ENCODE measurements at places on chromosomes 5 and 9.

DNA sequence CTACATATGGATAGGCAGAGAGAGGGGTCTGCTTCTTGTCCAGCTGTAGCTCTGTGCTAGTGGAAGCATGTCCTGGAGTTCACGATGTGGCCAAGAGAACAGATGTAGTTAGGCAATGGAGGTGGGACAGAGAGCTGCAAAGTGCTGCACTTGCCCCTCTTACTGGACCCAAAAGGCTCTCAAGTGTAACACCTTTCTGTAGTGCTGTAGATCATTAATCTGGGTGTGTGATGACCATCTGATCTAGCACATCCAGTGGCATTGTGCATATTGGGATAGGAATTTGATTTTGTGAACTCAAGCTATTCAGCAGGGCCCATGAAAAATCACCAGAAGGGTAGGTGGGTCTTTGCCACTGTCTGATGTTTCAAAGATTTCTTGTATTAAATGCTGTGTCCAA, 151.4 kb downstream of the KDM4C start:
- no peak for DNase-seq

DNA sequence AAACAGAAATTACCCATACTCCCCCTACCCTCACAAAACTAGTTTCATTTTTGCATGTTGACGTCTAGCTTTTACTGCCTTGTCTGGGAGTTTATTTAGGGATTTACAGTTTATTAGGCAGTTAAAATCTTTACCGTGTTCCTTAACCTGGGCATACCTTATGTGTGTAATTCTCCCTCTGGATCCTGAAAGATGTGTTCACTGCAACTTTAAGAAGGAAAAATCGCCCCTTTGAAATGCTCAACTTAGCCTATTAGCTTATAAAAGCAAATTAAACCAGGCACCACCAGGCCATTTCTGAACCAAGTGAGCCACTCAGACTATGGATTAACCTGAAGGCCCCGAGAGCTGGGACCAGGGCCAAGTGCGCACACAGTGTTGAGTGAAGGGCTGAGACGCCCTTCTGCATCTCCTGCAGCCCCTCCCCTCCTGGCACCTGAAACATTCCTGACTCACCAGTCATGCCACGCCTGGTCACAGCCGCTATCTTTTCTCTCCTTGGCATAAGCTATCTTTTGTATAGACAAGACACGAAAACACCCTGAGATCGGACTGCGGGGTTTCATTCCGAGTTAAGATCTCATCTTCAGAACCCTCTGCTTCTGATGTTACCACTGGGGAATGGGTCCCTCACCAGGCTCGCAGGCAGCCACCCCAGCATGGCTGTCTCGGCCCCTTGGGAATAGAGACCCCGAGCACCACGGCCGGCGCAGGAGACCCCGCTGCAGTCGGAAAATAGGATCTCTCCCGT, 111.9 kb downstream of the ROR2 start:
- no peak for DNase-seq

DNA sequence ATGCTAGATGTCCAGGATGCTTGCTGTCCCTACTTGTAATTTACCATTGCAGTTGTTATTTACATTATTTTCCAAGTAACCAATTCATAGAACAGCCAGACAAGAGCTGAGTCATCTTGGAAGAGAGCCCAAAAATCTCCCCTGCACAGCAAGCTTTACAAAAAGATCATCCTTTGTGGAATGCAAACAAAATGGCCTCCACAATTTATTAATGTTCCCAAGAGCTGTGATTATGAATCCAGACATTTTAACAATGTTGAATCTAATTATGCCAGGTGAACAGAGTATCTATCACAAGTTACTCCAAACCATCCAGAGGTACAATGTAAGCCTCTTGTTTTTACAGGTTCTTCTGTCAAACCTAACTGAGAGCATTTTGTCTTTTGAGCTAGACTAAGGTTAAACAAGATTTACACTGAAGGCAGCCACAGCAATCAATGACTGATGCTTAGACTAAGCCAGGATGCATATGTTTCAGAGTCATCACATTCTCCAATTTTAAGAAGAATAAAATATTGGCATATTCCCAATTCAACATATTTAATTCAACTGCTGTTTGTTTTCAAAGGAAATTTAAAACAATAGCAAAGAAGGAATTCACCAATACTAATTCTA, 95.3 kb upstream of the SLC12A2 start:
- DNase-seq: peak; percentile 81

DNA sequence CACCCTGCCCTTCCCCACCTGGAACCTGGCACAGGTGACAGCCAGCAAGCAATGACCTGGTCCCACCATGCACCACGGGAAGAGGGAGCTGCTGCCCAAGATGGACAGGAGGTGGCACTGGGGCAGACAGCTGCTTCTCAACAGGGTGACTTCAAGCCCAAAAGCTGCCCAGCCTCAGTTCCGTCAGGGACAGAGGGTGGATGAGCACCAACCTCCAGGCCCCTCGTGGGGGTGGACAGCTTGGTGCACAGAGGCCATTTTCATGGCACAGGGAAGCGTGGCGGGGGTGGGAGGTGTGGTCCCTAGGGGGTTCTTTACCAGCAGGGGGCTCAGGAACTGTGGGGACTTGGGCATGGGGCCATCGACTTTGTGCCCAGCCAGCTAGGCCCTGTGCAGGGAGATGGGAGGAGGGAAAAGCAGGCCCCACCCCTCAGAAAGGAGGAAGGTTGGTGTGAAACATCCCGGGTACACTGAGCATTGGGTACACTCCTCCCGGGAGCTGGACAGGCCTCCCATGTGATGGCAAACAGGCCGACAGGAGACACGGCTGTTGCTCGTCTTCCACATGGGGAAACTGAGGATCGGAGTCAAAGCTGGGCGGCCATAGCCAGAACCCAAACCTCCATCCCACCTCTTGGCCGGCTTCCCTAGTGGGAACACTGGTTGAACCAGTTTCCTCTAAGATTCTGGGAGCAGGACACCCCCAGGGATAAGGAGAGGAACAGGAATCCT, 1.9 kb downstream of the CEL start:
- no peak for DNase-seq

DNA sequence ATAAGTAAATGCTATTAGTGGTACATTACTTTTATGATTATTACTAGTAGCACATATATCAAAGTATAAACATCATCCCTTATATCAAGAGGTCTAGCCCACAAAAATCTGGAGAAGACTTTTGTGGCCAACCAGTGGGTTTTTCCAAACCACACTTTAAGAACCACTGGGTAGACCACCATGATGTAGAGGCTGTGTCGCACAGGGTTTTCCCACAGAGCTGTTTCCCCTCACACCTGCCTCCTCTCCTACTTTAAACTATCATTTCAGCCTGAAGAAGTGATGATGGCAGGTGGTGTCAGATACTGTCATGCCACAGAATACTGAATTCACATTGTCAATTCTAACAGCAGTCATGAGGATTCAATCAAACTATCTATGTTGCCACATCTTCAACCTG, 109.2 kb downstream of the FBXW11 start:
- DNase-seq: no peak

GRCh38 chr5:35826056-35826455, 30.6 kb upstream of the IL7R start:
- DNase-seq: no peak

- no peak for DNase-seq
These were observed 14.3 kb upstream of the SIL1 start for GRCh38 chr5:139212486-139212885.

DNA sequence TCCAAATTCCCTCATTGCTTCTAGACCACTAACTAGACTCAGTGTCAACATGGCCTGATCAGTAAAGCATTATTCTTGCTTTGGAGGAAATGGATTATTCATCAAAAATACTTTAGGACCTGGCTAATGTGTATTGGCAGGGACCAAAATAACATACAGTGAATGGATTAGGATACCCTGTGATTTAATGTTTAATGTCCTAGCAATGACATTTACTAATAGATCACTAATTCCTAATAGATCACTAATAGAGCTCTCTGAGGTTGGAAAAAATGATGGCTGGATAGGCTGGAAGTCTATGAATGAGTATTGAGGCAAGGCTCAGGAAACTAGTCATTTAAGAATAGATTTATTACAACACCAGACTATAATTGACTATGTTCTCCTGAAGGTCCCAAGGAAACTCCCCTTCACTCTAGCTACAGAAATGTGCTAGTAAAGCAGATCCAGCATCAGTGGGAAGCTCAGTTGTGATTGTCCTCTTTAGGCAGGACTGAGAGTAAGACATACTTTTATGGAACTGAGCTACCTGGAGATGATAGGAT, 46.1 kb upstream of the CHSY3 start:
- no peak for DNase-seq

- DNase-seq: peak; percentile 13
These were observed 107.1 kb downstream of the MAT2B start for GRCh38 chr5:163612358-163613149.

- DNase-seq: peak; percentile 67
These were observed 94.2 kb downstream of the FOXD1 start for GRCh38 chr5:73354406-73354805.

DNA sequence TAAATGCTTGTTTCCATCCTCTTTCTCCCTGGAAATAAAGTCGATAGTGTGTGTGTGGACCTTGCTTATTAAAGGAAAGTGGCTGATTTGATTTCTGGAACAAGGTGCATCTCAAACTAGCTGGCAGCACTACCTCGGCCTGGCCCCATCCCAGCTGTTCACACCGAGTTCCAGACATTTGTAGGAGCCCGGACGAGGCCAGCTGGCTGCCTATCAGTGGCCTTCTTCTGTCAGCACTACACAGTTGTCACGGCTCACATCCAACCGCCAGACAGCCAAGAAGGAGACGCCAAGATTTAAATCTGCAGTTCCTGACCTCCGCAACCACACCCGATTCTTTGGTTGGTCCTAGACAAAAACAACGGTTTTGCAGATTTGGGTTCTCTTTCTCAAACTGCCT, 63.6 kb downstream of the PALM2AKAP2 start:
- DNase-seq: no peak

- DNase-seq: no peak
These were observed 48.8 kb upstream of the PLCXD3 start for GRCh38 chr5:41559184-41559583.

DNA sequence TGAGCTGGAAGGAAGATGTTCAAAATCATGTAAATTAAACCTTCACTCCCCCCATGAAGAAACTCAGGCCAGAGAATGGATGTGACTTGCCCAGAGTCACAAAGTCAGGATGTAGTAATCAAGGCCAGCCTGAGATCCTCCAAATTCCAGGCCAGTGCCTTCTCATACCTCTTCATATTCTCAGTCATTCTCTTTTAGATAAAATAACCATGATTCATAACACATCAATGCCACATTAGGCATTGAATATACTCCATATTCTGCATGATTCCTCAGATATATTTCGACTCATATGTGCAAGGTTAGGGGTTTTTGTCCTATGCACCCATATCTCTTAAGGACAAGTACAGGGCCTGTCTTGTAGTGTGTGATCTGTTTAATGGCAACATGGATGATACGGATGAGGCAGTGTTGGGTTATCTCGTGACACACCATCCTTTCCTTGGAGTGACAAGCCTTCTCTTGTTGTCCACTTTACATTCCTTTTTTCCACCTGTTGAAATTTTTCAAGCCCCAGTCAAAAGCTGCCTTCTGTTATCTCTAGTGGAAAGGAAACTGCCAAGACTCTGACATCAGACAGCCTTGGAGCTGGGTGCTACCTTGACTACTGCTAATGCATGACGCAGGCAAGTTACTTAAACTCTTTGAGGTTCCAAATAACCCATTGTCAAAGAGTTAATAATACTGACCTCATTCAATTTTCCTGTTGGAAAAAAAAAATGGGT, 227.5 kb upstream of the NR4A3 start:
- DNase-seq: no peak

- no peak for DNase-seq
These were observed 720.5 kb downstream of the TLE4 start for GRCh38 chr9:80292231-80292630.

GRCh38 chr9:122221183-122221811, 7.5 kb downstream of the LHX6 start:
- DNase-seq: no peak

DNA sequence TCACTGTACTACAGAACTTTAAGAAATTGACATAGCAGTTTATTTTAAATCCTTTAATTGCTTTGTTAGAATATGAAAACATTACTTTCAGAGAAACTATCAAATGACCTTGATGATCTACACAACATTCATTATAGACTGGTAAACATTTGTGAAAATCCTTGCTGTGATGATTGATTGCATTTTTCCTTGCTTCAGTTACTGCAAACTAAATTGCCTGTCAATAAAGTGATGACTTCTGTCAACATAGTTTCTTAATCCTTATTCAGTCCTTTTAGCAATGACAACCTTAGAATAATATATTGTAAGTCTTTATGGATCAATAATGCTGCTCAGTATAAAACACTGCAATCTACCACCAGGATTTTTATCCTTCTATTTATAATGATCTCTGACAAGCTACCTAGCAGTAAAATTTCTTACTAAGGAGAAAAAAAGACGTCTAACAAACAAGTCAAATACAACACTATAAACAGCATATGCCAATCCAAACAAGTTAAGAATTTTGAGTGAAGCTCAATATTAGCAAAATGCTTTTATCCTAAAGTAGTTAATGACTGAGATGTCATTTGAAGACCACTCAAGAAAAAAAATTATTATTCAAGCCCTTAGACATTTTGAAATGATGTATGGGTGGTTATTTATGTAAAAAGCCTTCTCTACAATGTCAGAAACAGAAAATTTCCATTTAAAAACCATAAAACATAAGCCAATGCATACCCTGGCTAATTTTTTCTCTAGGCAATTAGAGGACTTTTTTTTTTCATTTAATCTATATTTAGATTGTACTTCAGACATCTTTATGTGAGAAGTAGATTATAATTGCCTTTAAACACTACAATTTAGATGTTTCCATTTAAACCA, 105.5 kb downstream of the FBXL17 start:
- no peak for DNase-seq

- DNase-seq: no peak
These were observed 102.7 kb upstream of the IER5L start for GRCh38 chr9:129280623-129281271.

GRCh38 chr5:79853676-79854418, 137.2 kb downstream of the MTX3 start:
- DNase-seq: no peak

DNA sequence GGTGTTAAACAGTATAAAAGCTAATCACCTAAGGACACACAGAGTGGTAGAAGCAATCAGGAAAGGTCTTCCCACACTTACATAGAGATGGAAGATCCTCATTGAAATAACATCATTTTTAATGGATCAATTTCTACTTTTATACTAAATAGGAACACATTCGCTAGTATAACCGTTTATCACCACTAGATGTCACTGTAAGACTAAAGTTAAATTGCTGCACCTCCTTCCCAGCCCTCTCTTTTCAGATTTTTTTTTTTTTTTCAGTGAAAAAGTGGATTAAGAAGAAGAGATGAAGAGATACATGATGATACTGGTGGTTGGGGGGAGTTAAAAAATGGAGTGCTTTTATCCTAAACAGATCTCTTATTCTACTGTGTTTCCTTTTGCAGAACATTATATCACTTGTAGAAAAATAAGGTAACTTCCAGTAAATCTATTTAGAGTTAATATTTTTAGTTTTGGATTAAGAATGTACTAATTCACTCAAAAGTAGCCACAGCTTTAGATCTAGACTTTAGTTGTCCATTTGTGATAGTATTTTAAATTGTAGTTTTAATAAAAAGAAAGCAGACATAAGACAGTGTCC, 116.9 kb upstream of the ARRDC3 start:
- peak; percentile 56 for DNase-seq

GRCh38 chr9:312596-313320, 98.1 kb downstream of the DOCK8 start:
- no peak for DNase-seq

GRCh38 chr9:134318481-134318891, 7.8 kb upstream of the RXRA start:
- no peak for DNase-seq
